Stimulated activated memory B cell treated with anti-CD40 and anti-IgM and Interleukin-4, amounts not matched to agents 10 μg/mL and 1 μg/mL and 100 μg/mL, for 72 hours (primary cell): ENCODE measurements at places on chromosomes 2 and 18.
A peak's percentile ranks its signal among the peaks of the same experiment; 100 is the strongest.

GRCh38 chr2:152402780-152403759 is 68.1 kb downstream of the FMNL2 start:
- ATAC-seq = no peak

GRCh38 chr2:186746584-186746983 is 52.7 kb downstream of the FAM171B start:
- no peak for ATAC-seq

- no peak for ATAC-seq
Measured at GRCh38 chr2:239070466-239070865, 222.6 kb downstream of the TWIST2 start.

DNA sequence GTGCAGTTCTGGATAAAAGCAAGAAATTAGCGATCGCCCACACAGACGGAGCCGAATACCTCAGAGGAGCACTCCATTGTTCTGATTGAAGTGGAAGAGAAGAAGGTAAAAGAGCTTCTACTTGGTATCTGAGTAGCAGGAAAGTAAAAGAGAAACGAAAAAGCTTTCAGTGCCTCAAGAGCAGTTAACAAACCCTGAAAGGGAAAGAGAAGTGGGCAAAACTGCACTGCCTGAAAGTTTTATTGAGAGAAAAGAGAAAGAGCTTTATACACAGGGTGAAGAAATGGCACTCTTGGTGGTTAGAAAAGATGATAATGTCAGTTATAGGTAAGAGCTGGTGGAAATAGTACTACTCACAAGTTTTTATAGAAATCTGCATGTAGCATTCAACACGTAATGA is 192.8 kb downstream of the CDCA7 start:
- ATAC-seq = no peak

- ATAC-seq = no peak
Measured at GRCh38 chr2:23554054-23554697, 169.2 kb downstream of the KLHL29 start.

DNA sequence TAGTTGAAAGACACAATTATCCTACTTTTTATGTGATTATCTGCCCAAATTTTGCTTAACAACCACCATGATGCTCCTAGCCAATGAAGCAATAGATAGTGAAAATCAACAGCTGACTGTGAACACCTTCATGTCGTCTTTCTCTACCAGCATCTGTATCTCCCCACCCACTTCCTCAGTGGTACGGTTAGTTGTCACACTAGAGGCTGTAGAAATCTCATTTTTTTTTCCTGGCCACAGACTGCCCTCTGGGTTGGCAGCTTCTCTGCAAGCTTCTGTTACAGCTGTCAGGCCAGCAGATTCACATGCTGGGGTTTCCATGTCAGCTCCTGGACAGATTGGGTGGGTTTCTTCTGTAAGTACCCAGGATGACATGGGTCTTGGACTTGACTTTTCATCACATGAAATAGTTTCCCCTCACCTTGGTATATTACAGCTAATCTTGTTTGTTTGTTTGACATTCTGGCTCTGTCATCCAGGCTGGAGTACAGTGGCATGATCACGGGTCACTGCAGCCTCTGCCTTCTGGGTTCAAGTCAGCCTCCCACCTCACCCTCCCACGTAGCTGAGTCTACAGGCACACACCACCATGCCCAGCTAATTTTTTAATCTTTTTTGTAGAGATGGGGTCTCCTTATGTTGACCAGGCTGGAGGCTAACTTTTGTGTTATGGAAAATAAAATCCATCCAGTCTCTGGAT is 24.3 kb downstream of the STAT4 start:
- ATAC-seq = peak; percentile 47

GRCh38 chr18:45974088-45974536 is 7.0 kb upstream of the EPG5 start:
- ATAC-seq = no peak

- ATAC-seq = no peak
Measured at GRCh38 chr2:47049502-47049901, 105.6 kb downstream of the STPG4 start.

- no peak for ATAC-seq
Measured at GRCh38 chr18:74190086-74190485, 41.8 kb downstream of the TIMM21 start.

- no peak for ATAC-seq
Measured at GRCh38 chr18:24726727-24727492, 266.5 kb downstream of the HRH4 start.

- ATAC-seq = no peak
Measured at GRCh38 chr18:53375621-53376020, 848.8 kb downstream of the MBD2 start.

- no peak for ATAC-seq
Measured at GRCh38 chr2:64867253-64867996, 121.8 kb upstream of the SLC1A4 start.

DNA sequence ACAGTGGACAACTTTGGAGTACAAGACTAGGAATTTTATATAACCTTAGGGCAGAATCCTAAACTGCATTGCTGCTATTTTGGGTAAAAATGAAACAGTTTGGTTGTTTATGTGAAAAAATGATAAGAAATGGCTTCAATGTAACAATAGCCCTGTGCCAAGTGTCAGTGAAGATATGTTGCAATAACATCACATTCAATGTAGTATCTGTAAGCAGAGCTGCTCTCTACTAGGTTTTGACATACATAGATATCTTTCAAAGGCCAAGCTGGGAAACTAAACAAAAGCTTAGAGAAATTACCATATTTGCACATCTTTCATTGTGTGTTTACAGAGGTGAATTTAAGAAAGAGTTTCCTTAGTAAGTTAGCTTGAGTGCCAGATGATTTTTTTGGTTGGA is 135.0 kb upstream of the DOK6 start:
- no peak for ATAC-seq

DNA sequence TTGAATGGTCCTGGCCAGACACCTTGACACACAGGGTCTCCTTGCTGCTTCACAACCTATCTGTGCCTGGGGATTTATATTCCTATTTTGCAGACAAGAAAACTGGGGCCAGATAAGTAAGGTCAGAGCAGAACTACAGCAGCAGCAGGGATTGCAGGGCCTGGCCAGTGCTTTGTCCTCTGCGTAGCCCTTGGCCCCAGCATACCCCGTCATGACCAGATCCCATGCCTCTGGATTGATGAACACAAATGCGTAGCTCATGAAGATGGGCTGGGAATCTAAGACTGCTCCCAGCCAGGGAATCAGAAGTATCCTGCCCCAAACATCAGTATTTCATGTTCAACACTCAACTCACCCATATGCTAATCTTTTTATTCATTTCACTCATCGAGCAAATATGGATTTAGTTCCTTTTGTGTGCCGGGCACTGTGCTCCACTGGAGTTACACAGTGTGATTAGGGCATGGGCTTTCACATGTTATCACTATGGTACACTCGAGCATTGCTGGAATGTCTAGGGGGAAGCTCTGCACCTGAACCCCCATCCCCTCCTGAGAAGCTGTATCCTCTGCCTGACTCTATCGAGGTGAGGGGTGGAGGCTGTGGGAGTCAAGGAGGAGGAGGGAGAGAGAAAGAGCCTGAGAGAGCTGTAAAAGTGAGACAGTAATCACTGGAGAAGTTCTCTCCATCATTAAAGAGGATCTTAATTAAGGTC is 143.3 kb downstream of the CYP26B1 start:
- no peak for ATAC-seq

DNA sequence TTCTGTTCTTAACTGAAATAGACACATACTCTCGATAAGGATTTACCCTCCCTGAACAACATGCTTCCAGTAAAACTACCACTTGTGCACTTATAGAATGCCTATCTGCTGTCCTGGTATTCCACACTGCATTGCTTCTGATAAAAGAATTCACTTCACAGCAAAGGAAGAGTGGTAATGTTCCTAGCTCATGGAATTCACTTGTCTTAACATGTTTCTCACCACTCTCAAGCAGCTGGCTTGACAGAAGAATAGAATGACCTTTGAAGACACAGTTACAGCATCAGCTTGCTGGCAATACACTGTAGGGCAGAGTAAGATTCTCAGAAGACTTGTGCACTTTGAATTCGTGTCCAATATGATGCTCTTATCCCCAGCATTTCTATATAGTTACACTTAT is 524.1 kb upstream of the CNTNAP5 start:
- no peak for ATAC-seq

DNA sequence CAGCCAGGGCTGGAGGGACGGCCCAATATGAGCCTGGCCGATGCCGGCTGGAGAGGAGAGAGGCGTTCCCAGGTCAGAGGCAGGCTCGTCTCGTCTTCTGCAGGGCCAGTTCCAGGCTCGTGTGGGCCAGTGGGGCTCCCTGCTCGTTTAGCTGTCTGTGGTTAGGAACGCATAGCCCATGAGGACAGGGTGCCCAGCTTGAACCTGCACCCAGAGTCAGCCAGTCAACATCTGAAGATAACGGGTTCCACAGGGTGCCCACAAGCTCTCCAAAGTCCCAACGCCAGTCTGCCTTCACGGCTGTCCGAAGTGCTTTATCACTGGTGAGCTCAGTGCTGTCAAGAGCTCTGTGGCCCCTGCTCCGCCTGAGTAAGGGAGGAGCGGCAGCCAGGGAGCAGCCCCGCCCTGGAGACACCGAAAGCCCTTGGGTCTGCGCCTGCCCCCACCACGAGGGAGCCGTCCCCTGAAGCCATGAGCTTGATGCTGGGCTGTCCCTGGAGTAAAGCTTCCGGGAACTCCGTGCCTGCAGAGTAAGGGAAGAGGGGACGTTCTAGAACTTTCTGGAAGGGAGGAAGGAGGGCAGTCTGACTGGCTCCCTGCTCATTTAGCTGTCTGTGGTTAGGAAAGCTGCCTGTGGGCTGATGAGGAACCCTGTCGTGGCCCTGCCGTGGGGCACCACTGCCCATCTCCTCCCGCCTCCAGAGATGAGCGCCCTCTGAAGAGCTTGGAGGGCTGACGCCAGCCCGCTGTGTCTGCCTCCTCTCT is 2.7 kb upstream of the HSBP1L1 start:
- no peak for ATAC-seq

DNA sequence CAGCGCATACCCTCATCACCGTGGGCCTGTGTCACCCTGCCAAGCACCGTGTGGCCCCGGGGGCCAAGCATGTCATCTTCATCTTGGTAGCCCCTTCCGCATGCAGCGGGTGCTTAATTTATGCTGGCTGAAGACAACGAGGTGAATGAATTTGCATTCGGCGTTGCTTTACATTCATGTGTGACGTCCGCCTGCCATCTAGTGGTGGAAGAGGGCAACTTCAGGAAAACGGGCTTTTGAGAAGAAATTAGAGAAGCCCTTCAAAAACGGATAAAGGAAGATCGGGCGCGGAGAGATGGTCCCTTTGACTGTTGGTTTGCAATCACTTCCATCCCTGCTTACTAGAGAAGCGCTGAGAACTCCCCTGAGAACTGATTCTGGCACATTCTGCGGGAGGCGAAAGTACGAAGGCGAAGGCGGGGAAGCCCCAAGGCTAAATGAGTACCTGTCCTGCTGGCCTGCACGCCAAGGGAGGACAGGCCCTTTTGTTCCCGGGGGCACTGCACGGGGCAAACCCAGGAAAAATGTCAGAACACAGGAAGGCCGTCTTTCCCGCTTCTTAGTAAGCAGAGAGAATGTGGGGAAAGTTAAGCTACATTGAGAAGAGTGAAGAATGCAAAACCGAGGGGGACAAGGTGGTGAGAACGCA is 145.9 kb downstream of the ZNF516 start:
- no peak for ATAC-seq

- no peak for ATAC-seq
Measured at GRCh38 chr2:176407706-176408105, 138.5 kb downstream of the MTX2 start.
